ENCODE measurements at places on chromosomes 7 and 10.

- peak; percentile 86 for DNase-seq
These were observed 95.1 kb upstream of the DIP2C start for GRCh38 chr10:784403-785088.

GRCh38 chr7:22842383-22842941, 19.8 kb upstream of the TOMM7 start:
- no peak for DNase-seq

DNA sequence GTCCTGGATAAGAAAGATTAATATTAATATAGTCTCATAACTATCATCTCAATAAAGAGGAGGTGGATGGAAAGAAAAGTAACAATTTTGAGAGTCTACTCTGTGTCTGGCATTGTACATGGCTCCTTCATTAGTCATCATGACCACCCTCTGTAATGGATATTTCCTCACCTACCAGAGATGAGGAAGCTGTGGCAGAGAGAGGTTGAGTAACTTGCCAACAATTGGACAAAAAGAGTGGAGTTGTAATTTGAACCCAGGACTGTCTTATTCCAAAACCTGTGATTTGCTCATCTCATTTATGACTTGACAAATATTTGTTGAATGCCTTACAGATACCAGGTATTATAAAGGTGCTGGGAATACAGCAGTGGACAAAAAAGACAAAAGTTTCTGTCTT, 2.1 kb upstream of the IDE start:
- peak; percentile 73 for DNase-seq

DNA sequence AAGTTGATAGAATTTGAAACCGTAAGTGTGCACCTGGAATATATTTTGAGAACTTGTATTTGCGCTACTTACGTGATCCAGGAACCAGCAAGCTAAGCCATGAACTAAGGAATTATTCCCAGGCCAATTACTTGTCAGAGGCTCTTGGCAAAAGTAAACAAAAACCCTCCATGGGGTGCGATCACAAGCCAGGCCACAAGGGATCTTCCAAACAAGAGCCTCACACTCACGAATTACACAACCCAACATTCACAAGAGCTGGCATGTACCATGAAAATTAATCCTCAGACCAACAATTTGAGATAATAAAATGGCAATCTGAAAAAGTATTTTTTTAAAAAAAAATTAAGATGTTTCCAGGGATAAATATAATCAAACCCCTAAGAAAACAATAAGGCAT, 467.0 kb upstream of the AKR1E2 start:
- no peak for DNase-seq

DNA sequence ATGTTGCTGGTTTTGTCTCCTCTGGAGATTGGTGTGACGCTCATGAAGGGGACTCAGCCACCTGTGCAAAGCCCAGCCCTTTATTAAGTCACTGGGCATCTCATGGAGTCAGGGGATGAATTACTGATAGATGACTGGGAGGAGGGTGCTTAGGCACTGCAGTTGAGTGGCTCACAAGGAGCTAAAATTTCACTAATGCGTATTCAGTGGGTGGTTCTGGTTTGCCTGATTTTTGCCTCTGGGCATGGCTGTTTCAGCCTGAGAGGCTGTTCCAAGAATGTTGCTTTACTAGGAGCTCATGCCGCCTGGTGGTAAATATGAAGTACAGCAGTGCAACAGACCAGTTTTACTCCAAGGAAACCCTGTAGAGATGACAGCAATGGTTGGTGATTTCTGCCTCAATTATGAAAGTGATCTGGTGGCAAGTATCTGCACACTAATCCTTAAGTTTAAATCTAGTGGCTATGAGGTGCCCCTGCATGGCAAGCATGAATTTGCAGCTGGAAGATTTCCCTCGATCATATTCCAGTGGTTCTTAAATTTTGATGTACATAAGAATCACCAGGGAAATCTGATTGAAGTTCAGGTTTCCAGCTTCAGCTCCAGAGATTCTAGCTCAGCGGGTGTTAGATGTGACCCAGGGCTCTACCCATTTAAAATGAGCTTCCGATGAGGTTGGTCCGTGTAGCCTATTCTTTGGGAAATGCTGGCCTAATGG, 19.9 kb downstream of the ACTA2 start:
- peak; percentile 92 for DNase-seq

DNA sequence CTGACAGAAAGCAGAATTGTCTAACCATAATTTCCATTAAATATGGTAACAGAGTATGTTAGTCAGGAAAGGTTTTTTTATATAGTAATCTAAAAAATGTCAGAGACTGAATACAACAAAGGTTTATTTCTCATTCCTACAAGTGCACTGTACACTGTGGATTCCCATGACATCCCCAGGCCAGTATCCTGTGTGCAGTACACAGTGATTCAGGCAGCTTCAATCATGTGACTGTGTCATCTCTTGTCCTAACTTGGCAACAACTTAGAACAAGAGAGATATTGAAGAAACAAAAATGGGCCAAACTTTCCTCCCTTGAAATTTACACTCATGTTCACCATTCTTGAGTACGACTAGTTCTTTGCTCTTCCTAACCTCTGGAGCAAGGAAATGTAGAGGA, 189.8 kb upstream of the SEMA3A start:
- no peak for DNase-seq

GRCh38 chr7:92644406-92645113, 54.4 kb upstream of the FAM133B start:
- DNase-seq: peak; percentile 55

- peak; percentile 18 for DNase-seq
These were observed 49.3 kb downstream of the EEPD1 start for GRCh38 chr7:36202398-36202797.

- DNase-seq: no peak
These were observed 48.9 kb downstream of the MKI67 start for GRCh38 chr10:128077155-128077875.

- DNase-seq: no peak
These were observed 22.6 kb upstream of the PSMG3 start for GRCh38 chr7:1592299-1592871.

GRCh38 chr10:75472685-75473084, 41.3 kb downstream of the LRMDA start:
- DNase-seq: no peak

DNA sequence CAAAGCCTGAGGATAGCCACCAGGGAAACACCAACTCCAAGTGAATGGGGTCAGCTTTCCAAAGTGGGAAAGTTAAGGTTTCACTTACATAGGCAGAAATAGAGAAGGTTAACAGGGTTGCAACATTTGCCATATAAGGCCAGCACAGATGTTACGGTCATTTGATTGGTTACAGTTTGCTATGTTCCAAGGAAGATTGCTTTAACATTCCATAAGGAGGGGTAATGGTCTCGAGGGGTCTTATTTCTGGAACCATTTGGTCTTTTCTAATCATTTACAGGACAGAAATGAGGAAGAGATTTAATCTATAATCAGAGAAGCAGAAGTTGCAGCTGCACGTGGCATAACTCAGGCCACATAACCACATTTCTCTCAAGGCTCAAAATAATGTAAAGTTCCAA, 679.4 kb upstream of the C7orf33 start:
- no peak for DNase-seq

DNA sequence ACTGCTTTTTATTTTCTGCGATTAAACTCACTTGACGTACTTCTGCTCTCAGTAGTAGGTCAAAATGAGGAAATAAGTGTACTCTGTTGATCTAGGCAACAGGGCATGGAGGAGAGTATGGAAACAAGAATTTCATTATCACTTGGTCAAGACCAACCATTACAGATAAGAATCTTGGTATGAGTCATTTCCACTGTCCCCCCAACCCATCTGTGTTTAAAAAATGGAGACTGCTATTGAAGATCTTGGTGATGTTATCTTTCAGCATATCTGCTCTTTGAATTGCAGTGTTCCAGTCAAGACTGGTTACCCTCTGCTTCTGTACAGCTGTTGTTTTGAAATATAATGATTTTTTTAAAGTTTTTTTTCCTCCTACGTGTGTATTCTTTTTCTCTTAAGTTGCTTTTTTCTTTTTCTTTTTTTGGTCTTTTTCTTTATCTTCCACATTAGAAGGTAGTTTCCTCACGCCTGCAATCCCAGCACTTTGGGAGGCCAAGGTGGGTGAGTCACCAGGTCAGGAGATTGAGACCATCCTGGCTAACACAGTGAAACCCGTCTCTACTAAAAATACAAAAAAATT, 11.7 kb downstream of the STAM start:
- peak; percentile 68 for DNase-seq

DNA sequence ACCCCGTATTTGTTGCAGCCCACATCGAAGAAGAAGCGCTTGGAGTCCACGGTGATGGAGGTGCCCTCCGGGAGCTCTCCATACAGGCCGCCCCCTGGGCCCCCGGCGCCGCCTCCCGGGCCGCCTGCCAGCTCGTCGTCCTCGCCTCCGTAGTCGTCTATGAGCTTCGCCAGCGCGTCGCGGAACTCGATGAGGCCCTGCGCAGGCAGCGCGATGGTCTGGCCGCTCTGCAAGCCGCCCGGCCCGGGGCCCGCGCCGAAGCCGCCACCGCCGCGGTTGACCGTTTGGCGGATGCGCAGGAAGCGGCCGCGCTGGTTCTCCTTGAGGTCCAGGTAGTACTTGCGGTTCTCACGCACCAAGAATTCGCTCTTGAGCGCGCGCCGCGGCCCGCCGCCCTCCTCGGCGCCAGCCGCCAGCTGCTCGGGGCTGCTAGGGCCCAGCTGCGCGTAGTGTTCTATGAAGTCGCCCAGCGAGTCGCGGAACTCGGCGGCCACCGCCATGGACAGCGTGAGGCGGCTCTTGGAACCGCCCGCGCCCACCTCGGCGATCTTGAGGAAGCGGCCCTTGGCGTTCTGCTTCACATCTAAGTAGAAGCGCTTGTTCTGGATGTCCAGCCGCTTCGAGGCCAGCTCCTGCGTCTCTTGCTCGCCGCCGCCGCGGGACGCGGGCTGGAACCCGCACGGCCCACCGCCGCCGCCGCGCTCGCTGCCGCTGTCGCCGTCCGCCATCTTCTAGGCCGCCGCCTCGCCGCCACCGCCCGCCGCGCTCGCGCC, 523 bp downstream of the PURB start:
- peak; percentile 77 for DNase-seq

- DNase-seq: peak; percentile 94
These were observed 9.8 kb upstream of the MRPS16 start for GRCh38 chr10:73262105-73262730.

- peak; percentile 87 for DNase-seq
These were observed 48.5 kb upstream of the TMEM106B start for GRCh38 chr7:12162415-12163113.

DNA sequence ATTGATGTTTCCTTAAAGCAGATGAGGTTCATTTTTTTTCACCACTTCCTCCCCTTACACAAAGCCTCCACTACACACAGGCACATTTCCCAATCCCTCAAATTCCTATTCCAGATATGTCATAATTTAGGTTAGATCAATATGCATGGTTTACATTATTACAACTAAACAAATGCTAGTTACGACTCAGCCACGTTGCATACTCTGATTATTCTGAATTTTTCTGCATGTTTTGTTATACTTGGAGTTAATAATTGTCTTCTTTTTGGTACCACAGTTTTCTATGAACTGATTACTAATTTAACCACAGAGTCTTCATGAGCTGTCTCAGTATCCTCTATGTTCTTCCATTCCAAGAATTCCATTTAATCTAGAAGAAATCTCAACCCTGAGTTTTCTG, 4.4 kb upstream of the BICC1 start:
- DNase-seq: peak; percentile 75

GRCh38 chr10:80461208-80462183, 7.4 kb downstream of the TSPAN14 start:
- peak; percentile 11 for DNase-seq

- DNase-seq: peak; percentile 46
These were observed 20.5 kb upstream of the RASGEF1A start for GRCh38 chr10:43287056-43288007.

- no peak for DNase-seq
These were observed 121.4 kb upstream of the STK17A start for GRCh38 chr7:43461349-43462024.

DNA sequence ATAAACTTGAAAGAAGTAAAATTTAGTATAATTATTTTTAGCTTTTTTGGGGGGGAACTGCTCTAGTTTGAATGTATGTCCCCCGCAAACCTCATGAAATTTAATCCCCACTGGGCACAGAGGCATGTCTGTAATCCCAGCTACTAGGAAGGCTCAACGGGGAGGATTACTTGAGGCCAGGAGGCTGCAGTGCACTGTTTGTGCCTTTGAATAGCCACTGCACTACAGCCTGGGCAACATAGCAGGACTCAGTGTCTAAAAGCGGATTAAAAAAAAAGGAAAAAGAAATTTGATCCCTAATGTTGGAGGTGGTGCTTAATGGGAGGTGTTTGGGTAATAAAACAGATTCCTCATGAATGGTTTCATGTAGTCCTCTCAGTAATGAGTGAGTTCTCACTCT, 43.1 kb upstream of the PHF14 start:
- no peak for DNase-seq

DNA sequence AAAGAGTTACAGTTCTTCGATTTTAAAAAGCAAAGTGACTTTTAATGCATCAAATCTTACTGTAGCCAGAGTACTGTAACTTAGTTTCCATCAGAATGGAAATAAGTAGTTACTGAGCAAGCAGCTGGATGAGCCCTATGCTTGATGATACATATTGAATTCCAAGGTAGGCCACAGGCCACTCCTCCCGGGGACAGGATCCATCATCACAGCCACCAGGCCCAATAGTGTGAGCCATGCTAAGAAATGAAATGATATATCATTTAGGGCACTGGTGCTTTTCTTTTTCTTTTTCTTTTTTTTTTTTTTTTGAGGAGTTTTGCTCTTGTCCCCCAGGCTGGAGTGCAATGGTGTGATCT, 42.9 kb upstream of the TOMM7 start:
- DNase-seq: peak; percentile 66

DNA sequence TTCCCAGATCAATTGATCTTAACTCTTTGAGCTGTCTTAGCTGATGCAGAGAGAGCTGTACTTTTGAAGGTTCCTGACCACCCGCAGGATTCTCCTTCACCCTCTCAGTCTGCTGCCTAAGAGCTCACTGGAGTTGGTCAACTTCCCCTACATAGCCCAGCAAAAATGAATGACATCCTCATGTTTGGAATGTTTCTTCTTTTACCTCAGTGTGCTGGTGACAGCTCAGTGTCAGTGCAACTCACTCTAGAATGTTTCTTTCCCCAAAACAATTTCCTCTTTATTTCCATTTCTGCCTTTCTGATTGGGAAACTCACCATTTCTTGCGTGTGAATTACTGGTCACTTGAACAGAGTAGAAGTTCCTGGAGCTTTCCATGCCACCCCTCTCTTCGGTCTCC, 48.7 kb downstream of the LSMEM1 start:
- no peak for DNase-seq

DNA sequence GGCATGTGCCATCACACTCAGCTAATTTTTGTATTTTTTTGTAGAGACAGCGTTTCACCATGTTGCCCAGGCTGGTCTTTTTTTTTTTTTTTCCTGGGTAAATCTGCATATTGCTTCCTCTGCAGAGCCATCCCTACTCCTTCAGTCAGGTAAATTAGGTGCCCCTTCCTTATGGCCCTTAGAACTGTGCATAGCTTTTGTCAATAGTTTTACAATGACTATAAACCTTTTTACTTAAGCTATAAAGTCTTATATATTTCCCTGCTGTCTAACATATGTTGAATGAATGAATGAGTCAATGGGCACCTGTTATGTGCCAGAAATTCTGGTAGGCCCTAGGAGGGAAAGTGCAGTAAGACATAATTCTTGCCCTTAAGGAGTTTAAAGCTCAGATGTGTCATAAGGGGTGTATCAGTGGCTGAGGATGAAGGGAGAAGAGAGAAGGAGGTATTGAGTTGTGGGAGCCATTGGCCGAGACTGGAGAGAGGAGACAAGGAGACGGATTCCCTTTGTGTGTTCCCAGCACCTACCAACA, 30.6 kb upstream of the UBE2D1 start:
- no peak for DNase-seq

- no peak for DNase-seq
These were observed 6.3 kb upstream of the MYO1G start for GRCh38 chr7:44985033-44985695.

GRCh38 chr10:49539320-49539885, 482 bp upstream of the ERCC6 start:
- peak; percentile 73 for DNase-seq

Measured in ELR (cell line).